ENCODE measurements at places on chromosomes 2 and 18.

DNA sequence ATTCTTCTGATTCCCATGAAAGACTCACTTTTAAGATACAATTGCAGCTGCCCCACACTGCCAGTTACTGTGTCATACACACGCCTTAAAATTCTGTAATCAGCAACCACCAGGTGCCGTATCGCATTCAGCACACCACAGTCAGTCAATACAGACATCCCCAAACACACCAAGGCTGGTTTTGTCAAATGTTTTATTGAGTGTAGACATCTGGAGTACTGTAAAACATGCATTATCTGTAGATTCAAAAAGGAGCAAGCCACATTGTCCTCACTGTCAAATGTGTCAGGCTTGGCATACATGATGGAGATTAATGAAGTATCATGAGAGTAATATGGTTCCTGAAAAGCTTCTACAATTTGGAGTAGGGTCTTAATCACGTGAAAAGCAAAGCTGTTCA is 109.7 kb upstream of the SP3 start:
- DNase-seq = no peak

DNA sequence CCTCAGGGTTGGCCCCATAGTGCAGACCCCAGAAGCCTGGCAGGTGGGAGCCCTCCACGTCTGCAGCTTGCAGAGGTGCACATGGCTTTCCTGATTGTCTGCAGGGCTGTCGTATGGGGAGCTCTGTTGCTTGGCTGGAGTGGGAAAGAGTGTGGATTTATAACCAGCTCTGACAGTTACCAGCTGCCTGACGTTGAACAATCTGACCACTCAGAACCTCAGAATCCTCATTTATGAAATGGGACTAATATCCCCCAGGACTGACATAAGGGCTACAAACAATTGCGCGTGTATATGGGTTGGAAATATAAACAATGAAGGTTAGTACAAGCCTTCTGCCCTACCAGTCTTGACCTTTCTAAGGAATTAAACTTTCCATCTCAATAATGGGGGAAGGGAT is 13.9 kb upstream of the PXDN start:
- DNase-seq = no peak

GRCh38 chr2:196205881-196206435 is 34.6 kb upstream of the STK17B start:
- no peak for DNase-seq

DNA sequence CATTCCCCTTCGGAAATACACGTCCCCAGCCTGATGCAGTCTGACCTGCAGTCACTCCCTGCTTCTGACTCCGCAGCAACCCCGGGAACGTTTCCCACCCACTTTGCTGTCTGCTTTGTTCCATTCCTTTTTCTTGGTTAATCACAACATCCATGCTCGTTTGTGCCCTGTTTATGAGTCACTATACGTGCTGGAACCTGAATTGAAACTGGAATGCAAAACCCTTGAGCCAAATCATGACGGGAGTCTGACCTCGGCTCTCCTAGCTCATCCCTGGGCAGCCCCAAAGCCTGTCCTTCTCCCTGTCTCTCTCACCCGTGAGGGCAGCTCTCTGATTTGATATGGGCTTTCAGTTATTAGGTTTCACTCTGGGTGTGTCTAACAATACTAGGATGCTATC is 57.1 kb upstream of the RNF152 start:
- DNase-seq = peak; percentile 11

DNA sequence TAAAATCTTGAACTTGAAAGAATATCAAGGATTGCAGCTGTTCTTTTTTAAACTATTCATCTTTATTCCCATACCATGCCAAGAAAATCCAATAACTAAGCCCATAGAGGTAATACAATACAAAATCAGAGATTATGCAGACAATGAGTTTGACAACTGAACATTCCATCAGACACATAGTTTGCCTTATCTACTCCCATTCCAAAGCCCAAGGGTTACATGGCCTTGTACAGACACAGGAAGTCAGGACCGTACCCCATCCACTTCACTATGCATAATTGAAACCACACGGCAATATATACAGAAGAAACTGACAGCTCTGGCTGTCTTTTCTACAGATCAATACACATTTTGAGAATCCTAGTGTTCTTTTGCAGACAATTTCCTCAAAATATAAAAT is 181.3 kb downstream of the TMX3 start:
- DNase-seq = no peak

- no peak for DNase-seq
Observed at GRCh38 chr2:88831792-88832248, 140.3 kb downstream of the RPIA start.

DNA sequence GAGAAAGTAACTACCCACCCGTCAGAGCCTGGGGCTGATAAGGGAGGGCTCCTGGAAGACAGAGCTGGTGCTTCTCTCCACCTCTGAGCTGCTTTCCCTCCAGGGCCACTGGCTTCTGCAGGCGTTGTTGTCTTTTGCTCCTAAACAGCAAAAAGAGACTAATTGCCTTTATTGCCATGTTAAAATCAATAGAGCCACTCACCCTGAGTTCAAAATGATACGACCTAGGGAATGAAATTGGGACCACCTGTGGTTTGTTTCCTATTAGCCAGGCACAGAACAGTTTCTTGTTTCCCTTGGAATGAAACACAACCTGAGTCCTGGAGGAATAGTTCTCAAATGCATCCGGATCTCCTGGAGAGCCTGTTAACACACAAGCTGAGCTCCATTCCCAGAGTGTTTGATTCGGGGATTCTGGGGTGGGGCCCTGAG is 45.8 kb downstream of the TCF7L1 start:
- DNase-seq = no peak

DNA sequence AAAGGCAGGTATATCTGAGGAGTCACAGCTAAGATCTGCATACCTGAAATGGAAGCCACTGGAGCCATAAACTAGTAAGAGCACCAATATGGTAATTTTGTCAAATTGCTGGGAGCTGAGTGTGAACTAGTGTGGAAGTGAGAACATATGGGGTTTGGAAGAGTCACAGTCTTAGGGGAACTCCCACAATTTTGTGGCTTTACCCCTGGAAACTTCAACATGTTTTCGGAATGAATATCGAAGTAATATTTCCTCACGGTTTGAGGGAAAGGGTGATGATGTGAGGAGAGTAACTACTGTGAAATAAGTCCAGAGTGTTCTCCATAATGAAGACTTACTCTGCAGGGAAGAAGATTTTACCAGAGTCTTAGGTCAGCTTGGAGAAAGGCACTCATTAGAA is 565.9 kb downstream of the RIT2 start:
- no peak for DNase-seq

GRCh38 chr2:179098080-179098689 is 48.2 kb upstream of the CCDC141 start:
- no peak for DNase-seq

DNA sequence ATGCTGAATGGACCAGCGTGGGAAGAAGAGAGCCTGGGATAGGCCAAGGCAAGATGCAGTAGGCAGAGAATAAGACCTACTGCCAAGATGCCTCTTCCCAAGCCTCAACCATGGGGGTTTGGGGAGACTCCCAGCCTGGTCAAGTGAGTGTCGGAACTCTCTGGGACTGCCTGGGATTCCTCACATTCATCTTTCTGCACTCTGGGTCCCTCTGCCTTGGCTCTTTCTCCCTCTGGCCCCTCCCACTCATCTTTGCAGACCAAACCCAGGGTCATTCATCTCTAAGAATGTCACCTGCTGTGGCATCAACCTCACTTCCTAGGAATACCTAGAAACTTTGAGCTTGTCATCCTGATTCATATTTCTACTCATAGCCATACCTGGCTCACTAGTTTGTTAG is 211.3 kb upstream of the HNRNPA3 start:
- DNase-seq = no peak

GRCh38 chr18:58584200-58585127 is 44.4 kb downstream of the ALPK2 start:
- no peak for DNase-seq

- DNase-seq = no peak
Observed at GRCh38 chr2:58649756-58650155, 408.6 kb upstream of the FANCL start.

GRCh38 chr2:8633186-8633734 is 48.6 kb upstream of the ID2 start:
- no peak for DNase-seq

DNA sequence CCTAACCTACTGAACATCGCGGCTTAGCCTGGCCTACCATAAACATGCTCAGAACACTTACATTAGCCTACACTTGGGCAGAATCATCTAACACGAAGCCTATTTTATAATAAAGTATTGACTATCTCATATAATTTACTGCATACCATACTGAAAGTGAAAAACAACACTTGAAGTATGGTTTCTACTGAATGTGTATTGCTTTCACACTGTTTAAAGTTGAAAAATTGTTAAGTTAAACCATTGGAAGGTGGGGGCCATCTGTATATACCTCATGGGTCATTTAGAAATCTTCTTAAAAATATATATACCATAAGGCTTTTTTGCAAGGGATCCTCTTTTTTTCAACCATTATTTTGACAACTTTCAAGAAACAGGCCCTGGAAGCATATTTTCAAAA is 16.5 kb downstream of the RNF149 start:
- no peak for DNase-seq

DNA sequence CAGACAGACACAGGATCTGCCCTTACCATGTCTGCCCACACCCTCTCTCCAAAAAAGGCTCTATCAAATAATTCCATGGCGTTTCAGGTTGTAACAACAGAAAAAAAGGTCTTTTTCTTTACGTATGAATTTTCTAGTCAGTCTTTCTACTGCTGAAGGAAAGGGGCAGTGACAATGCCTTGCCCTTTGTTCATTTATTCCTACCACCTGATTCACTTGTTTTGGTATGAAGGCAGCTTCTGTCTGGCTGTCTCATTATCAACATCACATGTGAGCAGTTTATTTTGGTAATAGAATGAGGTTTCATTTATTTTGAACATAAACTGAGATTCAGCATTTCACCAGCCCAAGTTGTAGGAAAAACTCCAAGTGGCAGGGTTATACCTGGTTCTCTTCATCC is 94.3 kb upstream of the KLF7 start:
- DNase-seq = no peak

GRCh38 chr2:31339696-31340095 is 74.8 kb downstream of the XDH start:
- DNase-seq = no peak

GRCh38 chr2:139813340-139813739 is 1033.2 kb upstream of the NXPH2 start:
- no peak for DNase-seq

DNA sequence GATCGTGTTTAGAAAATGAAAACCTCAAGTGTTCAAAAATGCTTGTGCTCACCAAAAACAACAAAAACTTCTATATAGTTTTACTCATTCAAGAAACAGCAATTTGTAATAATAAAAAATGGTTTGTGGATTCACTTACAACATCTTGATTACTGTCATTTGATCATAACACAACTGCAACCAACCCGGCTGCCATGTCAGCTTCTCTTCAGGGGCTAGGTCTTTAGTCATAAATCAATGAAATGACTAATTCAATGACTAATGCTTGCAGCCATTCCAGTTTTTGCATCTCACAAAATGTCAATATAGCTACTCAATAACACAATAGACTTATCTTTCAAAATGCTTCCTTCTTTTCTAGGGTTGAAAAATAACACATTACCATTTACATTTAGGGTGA is 128.0 kb downstream of the OLA1 start:
- no peak for DNase-seq

GRCh38 chr18:59300676-59301285 is 17.7 kb downstream of the CPLX4 start:
- no peak for DNase-seq

DNA sequence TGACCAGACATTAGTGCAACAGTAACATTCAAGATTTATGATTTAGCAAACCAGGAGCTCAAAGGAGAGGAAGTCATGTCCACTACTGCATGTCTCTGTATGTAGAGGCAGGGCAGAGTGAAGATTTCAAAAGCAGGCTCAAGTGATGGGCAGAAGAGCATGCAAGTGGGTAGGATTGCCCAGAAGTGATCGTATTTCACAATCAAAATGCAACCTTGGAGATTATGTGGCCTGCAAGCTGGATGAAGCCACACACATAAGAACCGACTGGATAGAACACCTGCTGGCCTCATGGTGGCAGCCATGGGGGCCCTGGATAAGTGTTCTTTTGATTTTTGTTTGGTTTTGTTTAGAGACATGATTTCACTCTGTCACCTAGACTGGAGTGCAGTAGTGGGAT is 286.8 kb upstream of the RAB12 start:
- no peak for DNase-seq

- DNase-seq = no peak
Observed at GRCh38 chr2:43176449-43176848, 50.0 kb downstream of the ZFP36L2 start.

GRCh38 chr2:213121690-213122089 is 29.7 kb downstream of the IKZF2 start:
- no peak for DNase-seq

DNA sequence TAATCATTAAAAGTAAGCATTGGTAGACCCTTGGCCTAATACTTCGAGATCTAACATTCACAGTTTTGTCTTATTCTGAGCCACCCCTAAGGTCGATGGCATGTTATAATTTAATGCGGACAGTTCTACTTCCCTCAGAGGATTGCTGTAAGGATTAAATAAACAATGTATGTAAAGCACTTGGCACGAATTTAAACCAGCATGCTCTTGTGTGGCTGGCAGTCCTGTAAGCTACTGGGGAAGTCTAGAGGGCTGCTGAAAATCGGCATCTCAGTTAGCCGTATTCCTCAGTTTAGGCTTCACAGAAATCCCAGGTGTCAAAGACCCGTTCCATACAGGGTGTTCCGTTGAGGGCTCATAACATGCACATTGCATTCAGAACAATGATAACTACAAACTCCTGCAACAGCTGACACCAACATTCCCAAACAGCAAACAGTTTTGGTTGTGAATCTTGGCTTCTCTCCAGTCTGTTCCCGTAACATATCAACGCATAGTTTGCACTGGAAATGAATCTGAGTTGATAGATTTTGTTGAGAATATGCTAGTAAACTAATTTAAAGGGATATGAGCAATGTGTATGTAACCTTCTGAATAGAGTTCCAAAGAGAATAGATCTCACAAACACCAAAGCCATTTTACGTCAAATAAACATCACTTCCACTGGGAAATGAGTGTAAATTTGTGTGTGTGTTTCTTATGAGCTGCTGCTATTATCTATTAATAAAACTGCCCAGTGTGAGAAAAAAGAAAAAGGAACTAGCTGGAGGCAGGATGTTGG is 52.2 kb upstream of the ACKR3 start:
- no peak for DNase-seq

GRCh38 chr2:147500819-147501395 is 343.9 kb upstream of the ACVR2A start:
- no peak for DNase-seq

DNA sequence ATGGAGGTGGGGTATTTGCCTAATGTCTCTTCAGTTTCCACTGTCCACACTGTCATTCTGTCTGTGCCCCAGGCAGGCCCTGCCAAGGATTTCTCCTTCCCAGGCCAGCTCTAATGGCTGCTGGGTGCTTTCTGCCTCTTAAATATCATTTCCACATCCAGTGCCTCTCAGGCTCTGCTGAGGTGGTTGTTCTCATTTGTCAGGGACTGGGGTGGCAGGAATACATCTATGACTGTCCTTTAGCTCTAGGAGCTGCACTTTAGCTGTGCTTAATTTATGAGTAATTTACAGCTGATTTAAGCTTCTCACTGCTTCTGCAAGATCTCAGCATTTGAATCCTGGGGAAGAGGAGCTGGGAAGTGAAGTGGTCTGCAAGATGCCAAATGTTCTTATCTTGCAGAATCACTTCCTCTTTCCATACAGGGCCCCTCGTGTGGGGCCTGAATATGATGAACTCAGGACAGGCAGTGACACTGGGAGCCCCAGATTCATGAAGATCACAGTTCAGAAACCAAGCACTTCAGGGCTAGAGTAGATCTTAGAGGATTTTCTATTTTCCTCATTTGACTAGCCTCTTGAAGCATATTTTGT is 150.2 kb downstream of the FSHR start:
- no peak for DNase-seq

GRCh38 chr2:7048762-7049294 is 131.6 kb downstream of the RNF144A start:
- no peak for DNase-seq
